ENCODE measurements at places on chromosomes 6 and 20.

DNA sequence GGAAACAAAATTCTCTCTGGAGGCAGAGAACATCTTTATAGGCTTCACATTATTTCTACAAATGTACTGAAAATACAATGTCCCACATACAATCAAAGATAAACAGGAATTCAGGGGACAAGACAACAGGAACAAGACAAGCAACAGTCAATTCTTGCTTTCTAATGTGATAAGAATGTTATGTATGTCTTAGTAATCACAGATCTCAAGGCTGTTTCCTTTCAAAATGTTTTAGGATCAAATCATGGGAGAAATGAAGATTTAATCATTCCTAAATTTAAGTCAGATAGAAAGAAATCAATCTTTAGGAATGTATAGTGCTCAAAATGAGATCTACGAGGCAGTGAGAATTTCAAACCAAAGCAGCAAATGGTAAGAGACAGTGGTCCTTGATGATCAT lies 32.1 kb downstream of the NEDD9 start:
- DNase-seq: no peak

DNA sequence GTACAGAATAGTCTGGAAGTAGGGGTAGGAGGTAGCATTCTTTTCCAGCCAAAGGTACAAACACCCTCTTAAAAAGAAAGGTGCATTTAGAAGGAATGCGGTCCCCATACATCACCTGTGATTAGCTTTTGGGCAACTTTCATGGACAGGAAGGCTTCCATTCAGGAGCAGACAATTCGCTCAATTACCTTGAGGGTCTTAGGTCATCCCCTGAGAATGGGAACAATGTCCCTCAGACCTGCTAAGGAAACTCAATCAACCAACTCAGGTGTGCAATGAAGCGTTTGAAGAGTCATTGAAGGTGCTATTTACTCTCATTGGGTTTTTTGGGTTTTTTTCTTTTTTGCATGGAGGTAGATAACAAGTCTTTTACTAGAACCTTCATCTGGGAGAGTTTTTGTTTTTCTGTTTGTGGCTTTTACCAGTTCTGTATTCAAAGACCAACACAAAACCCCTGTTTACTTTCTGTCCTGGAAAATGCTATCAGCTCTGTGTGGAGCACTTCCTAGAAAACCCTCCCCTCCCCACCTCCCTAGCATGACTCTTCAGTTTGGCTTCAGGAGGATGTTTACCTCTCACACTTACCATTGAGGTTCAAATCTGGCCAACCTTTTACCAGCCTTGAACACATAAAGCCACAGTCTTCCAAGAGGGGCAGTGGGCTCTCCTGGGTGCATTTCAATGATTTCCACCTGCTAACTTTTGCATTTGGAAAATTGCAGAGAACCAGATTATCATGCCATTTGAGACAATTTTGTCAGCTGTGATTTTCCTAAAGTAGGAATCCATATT lies 271.2 kb upstream of the PRDM1 start:
- DNase-seq: no peak

- DNase-seq: no peak
Observed at GRCh38 chr6:135922174-135922573, 70.7 kb downstream of the PDE7B start.

- DNase-seq: no peak
Observed at GRCh38 chr20:53866794-53867740, 203.3 kb downstream of the BCAS1 start.

GRCh38 chr6:134982161-134982560 lies 32.3 kb upstream of the ALDH8A1 start:
- DNase-seq: no peak

DNA sequence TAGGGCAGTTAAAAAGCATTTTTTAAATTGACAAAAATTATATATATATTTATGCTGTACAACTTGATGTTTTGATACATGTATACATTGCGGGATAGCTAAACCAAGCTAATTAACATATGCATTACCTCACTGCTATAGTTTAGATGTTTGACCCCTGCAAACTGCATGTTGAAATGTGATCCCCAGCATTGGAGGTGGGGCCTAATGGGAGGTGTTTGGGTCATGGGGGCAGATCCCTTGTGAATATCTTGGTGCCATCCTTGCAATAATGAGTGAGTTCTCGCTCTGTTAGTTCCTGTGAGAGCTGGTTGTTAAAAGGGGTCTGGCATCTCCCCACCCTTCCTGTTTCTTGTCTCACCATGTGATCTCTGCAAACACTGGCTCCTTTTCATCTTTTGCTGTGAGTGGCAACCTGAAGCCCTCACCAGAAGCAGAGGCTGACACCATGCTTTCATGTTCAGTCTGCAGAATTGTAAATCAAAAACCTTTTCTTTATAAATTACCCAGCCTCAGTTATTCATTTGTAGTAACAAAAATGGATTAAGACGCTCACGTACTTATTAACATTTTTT lies 111.8 kb downstream of the MCHR2 start:
- DNase-seq: no peak

DNA sequence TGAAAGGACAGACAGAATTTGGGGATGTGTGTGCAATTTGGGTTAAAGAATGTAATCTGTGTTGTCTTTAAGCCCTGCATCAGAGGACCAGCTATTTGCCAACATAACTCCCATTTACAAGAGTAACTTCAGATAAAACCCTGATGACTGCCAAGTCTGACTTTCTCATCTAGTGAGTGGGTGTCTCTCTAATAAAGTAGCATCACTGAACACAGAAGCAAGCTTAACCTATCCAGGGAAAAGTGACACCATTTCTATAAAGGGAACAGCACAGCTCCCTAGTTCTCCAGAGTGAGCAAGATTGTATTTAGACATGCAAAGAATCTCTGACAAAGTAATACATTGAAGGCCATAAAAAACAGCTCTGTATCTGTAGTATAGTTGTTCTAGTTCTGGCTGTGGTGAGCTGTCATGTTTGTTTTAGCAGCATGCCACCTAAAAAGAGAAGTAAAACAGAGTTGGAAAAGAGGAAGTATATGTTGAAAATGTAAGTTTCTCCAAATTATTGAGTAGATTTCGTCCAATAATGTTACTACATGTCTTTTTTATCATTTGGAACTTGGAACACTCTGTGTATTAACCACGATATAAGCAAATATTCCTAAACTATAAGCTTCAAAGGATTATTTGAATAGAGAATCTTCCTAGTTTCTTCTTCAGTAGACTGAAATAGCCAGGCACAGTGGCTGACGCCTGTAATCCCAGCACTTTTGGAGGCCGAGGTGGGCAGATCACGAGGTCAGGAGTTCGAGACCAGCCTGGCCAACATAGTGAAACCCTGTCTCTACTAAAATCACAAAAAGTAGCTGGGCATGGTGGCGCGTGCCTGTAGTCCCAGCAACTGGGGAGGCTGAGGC lies 8.8 kb upstream of the PIM1 start:
- DNase-seq: no peak

DNA sequence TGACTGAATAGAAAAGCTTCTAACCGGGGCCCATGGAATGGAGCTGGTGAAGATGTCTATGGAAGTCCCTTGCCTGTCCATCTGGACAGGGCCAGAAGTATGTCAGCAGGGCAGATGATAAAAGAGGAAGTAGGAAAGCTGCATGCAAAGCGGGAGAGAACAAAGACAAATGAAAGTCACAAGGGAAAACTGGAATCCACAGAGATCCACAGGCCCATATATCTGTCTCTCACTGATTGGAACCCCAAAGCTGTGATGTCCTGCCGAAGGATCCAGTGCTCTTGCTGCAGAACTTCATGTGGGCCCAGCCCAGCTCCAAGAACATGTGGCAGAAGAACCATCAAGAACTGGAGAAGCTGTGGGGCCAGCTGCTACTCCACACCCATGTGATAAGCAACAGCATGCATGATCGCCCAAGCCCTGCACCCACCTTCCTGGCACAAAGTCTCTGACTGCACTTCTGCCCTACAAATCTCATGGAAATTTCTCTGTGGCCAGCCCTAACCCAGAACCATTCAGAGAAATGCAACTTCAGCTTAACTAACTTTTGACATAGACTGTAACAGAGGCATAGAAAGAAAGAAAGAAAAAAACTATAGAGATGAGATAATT lies 716.0 kb downstream of the KIF16B start:
- no peak for DNase-seq

DNA sequence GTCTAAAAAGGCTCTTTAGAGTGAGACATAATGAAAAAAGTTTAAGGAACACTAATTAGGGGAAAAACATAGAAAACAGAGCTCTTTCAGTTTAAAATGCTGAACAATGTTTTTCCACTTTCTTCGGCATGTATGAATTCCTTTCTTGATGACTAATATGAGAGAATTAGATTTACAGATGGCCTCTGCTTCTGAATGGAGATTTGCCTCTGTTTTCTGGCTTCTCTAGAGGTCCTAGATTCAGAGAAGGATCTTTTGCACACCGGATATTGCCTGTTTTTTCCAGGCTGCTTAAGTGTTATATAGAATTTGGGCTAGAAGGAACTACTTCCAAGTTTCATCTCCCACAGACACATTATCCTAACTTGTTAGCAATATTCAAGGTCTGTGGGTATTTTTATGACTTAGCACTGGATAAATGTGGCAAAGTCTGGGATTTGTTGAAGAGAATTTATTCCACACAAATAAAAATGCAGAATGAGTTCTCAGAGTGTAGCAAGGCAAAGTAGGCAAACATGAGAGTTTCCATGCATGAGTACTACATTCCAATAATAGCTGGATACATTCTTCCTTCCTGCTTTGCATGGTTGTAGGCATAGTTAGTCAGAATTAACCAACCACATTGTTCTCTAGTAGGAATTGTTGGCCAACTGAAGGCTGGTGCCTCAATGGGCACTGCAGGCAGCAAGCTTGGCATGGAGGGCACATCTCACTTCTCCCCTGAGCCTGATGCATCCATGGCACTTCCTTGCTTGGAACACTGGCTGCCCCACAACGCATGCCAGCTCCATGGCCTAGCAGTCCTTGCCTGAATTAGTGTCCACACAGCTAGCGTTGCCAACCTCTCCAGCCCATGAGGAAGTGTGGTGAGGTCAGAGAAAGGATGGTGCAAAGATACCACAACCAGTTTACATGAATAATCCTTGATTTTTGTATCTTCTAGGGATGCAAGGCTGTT lies 224.2 kb downstream of the CLIC5 start:
- no peak for DNase-seq

DNA sequence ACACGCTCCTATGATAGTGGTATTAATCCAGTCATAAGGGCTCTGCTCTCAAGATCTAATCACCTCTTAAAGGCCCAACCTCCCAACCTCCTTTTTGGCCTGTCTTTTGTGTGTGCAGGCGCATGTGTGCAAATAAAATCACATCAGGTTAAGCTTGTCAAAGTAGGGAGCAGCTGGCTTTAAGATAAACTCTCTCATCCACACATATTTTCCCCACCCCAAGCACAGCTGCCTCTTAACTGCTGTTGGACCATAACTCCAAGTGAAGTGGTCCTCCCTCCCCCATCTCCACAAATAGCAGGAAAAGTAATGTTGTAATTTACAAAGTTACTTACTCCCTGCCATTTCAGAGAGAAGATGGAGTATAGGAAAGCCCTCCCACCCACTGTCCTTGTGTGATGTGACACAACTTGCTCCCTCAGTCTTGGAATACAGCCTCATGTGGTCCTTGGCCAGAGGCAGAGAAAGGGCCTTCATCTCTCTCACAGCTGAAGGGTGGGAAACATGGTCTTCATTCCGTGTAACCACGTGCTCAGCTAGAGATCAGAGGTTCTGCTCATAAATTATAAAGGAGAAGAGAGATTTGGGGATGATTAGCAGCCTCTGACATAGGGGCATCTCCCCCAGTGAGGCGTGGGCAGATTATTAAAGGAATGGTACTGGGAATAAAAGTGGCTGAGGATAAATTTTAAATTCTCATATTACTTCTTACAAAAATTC lies 74.8 kb upstream of the TPD52L1 start:
- DNase-seq: no peak

DNA sequence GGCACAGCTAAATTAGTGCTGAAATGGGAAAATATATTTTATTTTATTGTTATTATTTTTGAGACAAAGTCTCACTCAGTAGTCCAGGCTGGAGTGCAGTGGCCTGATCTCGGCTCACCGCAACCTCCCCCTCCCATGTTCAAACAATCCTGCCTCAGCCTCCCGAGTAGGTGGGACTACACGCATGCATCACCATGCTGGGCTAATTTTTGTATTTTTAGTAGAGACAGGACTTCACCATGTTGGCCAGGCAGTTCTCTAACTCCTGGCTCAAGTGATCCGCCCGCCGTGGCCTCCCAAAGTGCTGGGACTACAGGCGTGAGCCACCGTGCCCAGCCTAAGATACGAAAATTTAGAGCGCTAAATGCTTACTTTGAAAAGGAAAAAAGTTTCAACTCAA lies 4.8 kb downstream of the RAB23 start:
- DNase-seq: no peak

DNA sequence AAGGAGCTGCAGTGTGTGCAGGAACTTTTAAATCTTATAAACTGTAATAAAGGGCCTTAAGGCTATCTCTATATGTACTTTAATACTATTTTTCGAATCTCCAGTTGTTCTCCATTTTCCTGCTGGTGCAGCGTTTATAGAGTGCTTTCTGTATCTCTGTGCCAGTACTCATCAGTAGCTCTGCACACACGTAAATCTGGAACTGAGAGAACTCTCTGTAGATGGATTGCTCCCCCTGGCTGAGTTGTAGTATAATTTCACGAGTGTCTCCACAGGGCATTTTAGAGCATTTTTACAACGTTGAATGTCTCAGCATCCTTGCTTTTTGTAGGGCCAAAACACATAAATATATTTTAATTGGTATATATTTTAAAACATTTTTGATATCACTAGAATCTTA lies 256.5 kb downstream of the TRDN start:
- peak; percentile 4 for DNase-seq

DNA sequence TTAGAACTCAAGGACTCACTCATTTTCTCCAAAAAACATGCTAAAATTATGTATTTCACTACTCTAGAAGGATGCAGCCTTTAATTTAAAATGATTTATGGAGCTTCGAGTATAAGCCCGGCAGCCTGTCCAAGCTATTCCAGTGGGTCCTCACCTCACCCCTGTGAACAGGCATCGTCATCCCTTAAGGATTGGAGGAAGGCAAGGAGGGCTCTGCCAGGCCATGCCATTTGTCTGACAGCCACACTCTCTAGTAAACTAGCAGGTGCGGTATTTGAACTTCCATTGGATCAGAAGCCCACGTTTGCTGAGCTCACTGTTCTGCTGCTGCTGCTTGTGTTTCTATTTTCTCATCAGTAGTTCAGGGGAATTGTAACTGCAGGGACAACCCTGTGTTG lies 39.8 kb upstream of the NAA20 start:
- no peak for DNase-seq

- no peak for DNase-seq
Observed at GRCh38 chr6:159064477-159064876, 19.7 kb upstream of the TAGAP start.

DNA sequence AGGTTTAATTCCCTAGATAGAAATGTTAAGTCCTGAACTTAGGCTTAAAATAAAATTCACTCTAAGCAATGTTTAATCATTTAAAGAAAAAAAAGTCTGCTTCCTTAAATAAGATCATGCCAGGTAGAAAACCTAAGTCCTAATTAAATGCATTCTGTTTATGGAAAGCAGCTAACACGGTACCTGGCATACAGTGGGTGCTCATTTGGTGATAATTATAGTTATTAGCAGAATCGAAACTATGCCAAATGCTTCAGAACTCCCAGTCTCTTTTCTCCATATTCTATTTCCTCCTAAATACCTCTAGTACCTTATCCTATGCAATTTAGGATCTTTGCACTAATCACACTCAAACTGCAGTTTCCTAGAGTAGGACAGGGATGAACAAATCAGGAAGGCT lies 331.8 kb downstream of the EPHA7 start:
- no peak for DNase-seq

- no peak for DNase-seq
Observed at GRCh38 chr20:10922941-10923340, 249.1 kb upstream of the JAG1 start.

Measured in neural crest cell (in vitro differentiated cells).